ELF-1 (cell line): ENCODE measurements at places on chromosomes 7 and 10.

DNA sequence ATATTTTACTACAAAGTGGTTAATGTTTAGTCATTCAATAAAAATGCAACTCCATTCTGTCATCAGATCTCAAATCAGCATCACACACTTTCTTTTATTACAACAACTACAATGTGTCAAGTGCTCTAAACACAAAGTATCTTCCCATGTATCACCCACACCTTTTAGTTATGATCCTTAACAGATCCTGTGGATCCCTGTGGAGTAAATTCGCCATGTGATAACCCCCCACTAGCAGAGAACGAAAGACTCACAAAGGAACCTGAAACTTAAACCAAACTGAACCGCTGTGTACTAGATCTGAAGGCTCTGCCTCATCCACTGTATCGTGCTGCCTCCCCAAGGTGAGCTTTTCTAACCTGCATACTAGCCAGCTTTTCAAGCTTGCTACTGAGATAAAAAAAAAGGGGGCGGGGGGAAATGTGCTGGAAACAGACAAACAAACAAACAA is 1.7 kb downstream of the DPY19L1 start:
- peak; percentile 64 for DNase-seq

- no peak for DNase-seq
These were observed 143.4 kb downstream of the CELF2 start for GRCh38 chr10:11161096-11161495.

DNA sequence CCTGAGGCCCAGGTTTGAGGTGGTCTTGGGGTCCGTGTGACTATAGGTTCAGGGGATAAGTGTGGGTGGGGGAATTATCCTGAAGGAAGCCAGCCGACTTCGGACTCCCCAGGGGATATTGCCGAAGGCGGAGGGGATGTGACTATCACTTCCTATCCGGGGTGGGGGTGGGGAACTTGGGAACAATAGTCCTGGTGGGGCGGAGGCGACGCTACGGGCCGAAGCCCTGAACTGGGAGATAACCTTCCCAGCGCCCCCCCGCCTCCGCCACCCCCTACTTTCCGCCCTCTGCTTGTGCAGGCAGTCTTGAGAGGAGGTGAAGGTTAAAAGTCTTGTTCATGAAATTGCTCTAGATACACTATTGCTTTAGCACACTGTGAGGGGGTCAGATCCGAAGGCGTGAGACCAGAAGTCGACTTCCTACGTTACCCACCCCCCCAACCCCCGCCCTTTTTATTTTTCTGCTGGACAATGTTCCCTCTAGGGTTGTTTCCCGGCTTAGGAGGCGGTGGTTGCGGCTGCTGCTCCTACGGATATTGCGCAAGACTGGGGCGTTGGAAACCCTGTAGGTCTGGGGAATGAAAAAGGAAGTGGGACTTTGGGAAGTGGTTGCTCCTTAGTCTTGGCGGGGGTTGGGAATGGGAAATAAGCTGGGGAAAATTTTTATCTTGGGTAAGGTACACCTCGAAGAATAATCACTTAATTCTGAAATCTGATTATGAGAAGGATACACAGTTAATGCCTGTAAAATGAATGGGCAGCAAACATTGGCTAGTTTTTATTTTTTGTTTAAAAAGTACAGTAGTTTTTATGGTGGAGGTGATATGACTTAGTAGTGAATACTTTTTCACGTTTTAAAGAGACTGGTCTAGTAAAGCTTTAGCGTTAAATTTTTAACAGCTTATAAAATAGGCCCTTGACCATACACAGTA is 1.5 kb downstream of the PTPN12 start:
- peak; percentile 92 for DNase-seq

- DNase-seq = no peak
These were observed 73.2 kb downstream of the SEM1 start for GRCh38 chr7:96636342-96636860.

DNA sequence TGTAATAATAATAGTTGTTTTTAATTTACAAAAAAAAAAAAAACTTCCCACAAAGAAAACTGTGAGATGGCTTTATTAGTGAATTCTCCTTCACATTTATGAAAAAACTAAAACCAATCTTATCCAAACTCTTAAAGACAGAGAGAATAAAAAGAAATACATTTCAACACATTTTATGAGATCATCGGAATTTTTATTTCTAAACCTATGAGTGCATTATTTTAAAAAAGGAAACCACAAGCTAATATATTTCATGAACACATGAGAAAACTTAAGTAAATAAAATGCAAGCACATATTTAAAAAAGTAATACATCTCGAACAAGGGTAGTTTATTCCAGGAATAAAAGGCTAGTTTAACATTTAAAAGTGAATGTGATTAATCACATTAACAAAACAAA is 31.5 kb downstream of the C7orf25 start:
- DNase-seq = no peak

DNA sequence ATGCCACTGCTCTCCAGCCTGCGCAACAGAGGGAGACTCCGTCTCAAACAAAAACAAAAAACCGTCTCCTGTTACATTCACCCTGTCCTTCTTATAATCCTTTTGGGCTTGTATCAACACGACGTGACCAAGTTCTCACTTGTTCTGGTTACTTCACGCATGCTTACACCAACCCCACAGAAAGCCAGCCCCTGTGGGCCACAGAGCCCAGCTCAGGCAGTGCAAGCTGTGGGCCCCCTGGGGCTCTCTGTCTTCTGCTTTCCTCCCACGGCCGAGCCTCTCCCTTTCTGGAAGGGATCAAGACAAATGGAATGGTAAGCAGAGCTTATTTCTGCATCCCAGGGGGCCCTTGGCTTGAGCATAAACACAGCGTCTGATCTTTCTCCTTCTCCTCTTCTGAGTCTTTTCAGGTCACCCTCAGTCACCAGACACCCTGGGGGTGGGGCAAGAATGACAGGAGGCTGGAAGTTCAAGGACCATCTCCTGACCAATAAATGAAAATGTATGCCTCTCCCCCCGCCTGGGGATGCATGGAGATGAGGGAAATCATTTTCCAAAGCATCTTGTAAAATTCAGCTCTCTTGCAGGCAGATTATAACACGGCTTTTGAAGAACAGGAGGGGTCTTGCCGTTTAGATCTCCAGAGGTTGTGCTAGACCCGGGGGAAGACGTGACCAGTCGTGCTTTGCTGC is 19.0 kb upstream of the TRIM56 start:
- peak; percentile 45 for DNase-seq

DNA sequence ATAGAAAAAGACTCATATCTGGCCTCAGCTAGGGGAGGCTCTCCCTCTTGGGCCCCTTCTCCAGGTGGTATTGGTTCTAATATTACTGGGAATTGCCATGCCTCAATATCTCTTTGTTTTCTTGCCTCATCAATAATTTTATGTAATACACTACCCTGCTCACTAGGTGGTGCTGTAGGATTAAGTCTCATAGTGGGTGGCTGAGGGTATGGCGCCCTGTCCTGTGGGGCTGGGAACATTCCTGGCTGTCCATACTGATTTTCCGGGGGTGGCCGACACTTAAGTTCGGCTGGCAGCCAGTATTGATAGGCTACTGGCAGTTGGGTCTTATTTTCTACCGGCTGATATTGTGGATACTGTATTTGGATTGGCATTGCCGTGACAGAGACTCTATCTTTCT is 9.0 kb upstream of the TAS2R3 start:
- peak; percentile 23 for DNase-seq

DNA sequence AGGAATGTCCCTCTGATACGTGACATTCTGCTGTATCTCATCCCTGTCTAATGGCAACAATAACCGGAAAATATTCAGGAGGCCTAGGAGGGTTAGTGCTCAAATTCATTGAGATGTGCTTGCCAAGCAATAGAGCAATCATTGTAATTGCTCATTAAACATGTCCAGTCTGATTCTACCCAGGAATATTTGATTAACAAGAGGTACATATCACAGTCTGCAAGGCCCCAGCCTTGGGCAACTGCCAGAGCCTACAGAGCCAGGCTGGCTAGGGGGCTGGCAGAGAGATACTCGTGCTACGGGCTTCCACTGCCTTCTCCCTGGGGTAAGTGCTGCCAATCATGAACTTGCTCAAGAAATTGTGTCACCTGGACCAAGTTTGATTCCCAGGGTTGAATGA is 99.1 kb downstream of the ALOX5 start:
- DNase-seq = no peak

GRCh38 chr10:24947304-24948097 is 4.9 kb downstream of the PRTFDC1 start:
- DNase-seq = no peak

- DNase-seq = no peak
These were observed 47.0 kb downstream of the AMZ1 start for GRCh38 chr7:2734751-2735571.

DNA sequence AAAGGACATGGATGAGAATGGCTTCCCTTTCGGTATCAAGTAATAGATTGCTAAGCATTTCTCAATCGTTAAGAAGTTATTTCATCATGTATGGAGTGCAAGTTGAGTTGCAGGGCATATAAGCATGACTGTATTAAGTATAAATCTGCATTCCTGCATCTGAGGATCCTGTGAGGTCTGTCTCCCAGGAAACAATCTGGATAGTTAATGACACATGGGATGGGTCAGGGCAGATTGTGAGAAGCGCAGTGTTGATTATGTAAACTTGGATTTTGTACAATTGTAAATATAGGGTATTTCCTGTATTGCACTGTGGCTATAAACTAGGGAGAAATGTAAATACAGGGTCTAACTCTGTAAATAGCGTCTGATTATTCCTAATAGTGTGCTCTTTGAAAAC is 102.6 kb downstream of the PLXDC2 start:
- DNase-seq = no peak

- DNase-seq = peak; percentile 8
These were observed 683.9 kb downstream of the MAGI2 start for GRCh38 chr7:78769481-78770101.

GRCh38 chr7:95126053-95126709 is 198.2 kb downstream of the PON1 start:
- DNase-seq = no peak

GRCh38 chr10:107924458-107924857 is 760.0 kb upstream of the SORCS1 start:
- no peak for DNase-seq

DNA sequence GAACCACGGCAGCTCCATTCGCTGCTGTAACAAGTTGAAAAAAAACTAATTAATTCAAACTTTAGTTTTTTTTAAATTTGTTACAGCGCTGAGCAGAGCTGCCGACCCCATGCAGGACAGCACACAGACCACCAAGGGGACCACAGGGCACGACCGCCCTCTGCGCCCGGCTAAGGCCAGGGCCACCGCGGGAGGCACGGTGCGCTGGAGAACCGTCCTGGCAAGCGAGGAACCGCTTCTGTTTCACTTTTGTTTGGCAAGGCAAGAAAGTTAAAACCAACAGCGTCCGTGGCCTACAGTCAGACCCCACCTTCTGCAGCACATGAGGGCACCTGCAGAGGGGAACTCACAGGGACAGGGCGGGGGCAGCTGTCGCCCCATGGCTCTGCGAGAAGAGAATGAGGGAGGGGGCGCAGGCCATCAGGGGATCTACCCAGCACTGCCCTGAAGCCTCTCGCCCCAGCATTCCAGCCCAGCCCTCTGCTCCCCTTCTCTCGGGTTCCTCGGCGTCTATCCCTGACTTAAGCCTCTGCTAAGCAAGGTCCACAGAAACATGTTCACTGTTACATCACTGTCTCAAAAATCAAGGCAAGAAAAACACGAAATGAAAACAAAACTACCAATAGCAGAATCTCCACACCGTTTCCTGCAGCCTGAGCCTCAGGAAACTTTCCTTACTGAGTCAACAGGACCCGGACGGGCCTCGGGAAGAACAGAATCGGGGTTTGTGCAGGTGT is 204.4 kb downstream of the DIP2C start:
- DNase-seq = no peak

- no peak for DNase-seq
These were observed 1.7 kb upstream of the SUMF2 start for GRCh38 chr7:56062382-56062781.

- DNase-seq = no peak
These were observed 99.2 kb upstream of the MALRD1 start for GRCh38 chr10:18949391-18949790.

- DNase-seq = no peak
These were observed 185.0 kb upstream of the TMEM196 start for GRCh38 chr7:19958309-19958896.

- no peak for DNase-seq
These were observed 141.7 kb upstream of the KCND2 start for GRCh38 chr7:120131096-120131839.
